ENCODE measurements at places on chromosomes 5 and 9.

- no peak for DNase-seq
Measured at GRCh38 chr5:7094626-7095025, 301.3 kb upstream of the ADCY2 start.

DNA sequence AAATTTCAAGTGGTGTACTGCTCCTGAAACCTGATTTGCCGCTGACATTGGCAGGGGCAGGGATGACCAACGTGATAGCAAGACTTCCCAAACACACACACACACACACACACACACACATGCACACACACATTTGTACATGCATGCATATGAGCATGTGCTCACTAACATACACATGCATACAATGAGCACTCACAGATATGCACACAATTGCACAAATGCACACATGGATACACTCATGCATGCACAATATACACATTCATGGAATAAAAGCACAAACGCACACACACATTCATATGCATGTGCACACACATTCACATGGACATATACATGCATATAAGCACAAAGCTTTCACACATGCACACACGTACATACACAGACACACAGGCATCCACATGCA lies 181.2 kb upstream of the ZNF618 start:
- no peak for DNase-seq

- no peak for DNase-seq
Measured at GRCh38 chr9:12221470-12221869, 471.7 kb upstream of the TYRP1 start.

- DNase-seq = no peak
Measured at GRCh38 chr9:6782345-6782744, 24.6 kb downstream of the KDM4C start.

DNA sequence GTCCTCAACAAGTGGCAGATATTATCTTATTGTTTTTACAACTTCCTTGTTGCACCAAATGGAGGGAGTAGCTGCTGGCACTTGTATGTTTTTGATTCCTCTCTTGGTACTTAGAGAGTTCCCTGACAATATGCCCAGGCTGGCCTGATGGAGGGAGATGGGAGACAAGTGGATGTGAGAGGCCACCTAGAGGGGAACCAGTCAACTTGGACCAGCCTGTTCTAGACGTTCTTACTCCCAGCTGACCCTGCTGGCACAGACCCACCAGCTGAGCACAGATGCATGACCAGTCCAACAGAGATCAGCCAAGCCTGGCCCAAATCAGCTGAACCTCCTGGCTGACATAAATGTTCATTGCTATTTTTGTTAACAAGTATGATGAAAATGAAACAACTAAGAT lies 60.9 kb upstream of the GDNF start:
- no peak for DNase-seq

DNA sequence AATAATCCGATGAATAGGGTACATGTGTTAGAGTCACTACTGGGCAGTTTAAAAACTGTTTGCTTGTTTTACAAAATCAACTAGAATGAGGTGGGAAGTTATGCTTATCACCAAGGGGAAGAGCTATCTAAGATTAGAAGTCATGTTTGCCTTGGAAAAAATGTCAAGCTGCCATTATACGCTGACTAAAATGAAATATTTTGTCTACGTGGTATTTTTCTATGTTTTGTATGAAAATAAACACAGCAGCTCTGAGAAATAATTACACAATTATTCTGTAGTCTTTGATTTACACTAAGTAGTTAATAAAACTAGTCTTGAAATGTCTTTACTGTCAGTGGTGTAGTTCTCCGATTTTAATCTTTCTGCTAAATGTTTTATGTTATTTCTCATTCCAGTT lies 241.9 kb upstream of the TARS1 start:
- DNase-seq = no peak

DNA sequence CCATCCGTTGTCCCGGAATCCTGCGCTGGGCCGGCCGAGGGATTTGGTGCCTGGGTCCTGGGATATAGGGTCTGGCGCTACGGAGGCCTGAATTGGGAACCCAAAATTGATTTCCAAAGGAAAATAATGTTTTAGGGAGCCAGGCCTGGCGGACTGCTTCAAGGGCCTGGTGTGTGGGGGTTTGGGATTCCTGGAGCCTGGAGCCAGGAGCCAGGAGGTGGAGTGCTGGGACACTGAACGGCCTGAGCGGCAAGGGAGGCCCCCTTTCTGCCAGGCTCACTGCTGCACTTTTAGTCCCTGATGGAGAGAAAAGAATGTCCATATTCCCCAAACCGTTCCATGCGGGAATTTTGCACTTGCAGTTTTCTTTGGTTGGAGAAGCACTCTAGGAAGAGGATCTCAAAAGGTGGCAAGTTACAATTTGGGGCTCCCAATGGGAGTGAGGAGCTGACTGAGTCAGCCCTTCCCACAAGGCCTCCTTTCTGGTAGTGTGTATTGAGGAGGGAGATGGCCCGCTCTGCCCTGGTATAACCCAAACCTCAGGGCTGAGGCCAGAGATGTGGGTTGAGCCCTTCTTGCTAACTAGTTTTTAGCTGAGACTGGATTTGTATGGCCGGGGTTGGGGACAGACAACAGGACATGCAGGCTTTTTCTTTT lies 2.2 kb downstream of the LMX1B start:
- peak; percentile 6 for DNase-seq

DNA sequence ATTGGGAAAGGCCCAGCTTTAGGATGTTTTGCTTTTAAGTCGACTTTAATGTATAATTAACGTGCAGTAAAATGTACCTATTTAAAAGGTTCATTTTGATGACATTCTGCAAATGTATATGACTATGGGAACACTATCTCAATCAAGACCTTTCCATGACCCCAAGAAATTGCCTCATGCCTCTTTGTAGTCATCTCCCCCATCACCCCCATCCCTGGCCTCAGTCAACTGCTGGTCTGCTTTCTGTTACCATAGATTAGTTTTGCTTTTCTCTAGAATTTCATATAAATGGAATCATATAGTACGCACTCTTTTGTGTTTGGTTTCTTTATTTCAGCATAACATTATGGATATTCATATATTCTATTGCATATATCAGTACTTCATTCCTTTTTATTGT lies 80.7 kb upstream of the C9orf72 start:
- no peak for DNase-seq

GRCh38 chr5:171573451-171574225 lies 154.2 kb downstream of the FGF18 start:
- DNase-seq = no peak

DNA sequence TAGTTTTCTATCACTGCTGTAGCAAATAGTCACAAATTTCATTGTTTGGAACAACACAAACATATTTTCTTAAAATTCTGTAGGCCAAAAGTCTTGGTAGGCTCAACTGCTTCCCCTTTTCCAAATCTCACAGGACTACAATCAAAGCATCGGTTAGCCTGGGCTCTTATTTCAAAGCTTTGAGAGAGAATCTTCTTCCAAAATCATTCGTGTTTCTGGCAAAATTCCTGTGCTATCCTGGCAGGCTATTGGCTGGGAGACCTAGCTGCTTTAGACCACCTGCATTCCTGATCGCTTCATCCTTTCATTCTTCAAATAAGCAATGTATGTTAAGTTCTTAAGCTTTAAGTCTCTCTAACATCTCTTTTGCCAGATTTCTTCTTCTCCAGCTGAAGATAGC lies 629.8 kb upstream of the CDH18 start:
- no peak for DNase-seq

GRCh38 chr5:821504-821903 lies 29.3 kb downstream of the ZDHHC11 start:
- no peak for DNase-seq

GRCh38 chr5:11650936-11651335 lies 253.3 kb downstream of the CTNND2 start:
- DNase-seq = no peak

DNA sequence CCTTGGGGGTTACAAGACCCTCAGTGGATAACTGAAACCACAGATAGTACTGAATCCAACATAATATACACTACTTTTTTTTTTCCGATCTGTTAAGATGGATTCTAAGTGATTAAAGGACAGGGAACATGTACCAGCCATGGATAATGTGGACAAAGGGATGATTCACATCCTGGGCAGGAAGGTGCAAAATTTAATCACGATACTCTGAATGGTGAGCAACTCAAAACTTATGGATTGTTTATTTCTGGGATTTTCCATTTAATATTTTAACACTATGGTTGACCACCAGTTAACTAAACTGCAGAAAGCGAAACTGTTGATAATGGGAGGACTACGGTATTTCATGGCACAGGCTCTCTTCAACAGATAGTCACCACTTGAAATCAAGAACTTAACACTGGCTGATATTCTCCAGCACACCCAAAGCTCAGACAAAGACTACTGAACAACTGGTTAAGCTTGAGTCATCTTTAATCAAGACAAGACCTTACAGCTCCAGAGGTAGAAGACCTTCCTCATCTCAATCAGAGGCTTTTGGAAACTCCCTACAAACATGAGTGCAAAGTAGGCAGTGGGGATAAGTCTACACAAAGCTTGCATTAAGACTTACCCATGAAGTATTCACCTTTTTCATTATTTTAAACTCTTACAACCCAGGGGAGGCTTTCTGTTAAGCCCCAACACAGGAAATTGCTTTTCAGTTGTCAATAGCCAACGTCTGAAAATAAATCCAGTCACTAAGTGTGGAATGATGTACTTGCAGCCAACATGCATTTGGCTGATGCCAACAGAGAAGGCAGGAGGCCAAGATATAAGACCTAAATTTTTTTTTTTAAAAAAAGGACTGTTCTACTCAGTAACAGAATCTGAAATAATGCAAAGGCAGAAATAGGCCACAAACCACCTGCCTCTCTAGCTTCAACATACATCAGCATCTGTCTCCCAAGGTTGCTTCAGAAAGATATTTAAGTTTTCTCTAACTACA lies 78.7 kb downstream of the ELAVL2 start:
- no peak for DNase-seq

- DNase-seq = no peak
Measured at GRCh38 chr9:12817702-12818101, 42.9 kb downstream of the LURAP1L start.

DNA sequence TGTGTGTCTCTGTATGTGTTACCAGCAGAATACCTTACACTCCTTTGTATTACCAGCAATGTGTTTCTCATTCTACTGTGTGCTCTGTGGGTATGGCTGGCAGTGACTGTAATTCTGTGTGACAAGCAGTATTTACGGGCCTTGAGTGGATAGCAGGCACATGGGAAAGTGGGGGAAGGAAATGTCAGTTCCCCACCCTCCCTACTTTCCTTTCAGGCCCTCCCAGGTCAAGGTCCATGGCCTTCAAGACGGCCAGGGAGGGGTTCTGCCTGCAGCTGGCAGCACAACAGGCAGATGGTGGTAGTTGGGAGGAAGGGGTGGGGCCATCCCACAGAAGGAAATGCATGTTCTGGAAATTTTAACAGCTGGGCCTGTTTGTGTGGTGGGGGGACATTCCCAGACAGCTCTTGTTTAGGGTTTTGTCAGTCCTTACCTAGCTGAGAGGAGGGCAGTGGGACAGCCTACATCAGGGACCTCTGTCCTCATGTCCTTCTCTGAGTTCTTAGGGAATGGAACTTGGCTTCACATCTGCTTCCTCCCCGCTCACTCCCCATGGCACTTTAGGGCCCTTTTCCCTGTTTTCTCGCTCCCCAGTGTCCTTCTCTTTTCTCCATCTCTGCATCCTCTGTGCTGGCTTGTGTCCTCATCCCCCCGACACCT lies 14.6 kb upstream of the TNIP1 start:
- DNase-seq = no peak

GRCh38 chr9:94948567-94949235 lies 222.2 kb downstream of the AOPEP start:
- DNase-seq = no peak

DNA sequence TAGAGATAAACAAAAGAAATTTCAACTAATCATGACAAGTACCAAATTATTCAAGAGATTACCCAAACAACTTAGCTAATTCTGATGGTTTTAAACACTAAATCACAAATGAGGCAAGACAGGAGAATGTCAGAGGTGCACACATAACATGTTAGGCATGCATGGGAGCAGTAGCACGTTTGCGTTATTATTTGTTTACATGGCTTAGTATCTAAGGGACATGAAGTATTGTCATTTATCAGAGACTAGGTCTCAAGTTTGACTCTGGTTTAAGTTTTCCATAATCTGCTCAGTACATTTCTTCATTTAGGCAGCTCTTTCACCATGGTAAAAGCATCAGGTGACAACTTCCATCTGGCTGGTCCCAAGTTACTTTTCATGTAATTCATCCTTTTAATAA lies 244.1 kb upstream of the TNC start:
- DNase-seq = no peak

- DNase-seq = no peak
Measured at GRCh38 chr5:39968381-39968780, 543.6 kb upstream of the DAB2 start.

DNA sequence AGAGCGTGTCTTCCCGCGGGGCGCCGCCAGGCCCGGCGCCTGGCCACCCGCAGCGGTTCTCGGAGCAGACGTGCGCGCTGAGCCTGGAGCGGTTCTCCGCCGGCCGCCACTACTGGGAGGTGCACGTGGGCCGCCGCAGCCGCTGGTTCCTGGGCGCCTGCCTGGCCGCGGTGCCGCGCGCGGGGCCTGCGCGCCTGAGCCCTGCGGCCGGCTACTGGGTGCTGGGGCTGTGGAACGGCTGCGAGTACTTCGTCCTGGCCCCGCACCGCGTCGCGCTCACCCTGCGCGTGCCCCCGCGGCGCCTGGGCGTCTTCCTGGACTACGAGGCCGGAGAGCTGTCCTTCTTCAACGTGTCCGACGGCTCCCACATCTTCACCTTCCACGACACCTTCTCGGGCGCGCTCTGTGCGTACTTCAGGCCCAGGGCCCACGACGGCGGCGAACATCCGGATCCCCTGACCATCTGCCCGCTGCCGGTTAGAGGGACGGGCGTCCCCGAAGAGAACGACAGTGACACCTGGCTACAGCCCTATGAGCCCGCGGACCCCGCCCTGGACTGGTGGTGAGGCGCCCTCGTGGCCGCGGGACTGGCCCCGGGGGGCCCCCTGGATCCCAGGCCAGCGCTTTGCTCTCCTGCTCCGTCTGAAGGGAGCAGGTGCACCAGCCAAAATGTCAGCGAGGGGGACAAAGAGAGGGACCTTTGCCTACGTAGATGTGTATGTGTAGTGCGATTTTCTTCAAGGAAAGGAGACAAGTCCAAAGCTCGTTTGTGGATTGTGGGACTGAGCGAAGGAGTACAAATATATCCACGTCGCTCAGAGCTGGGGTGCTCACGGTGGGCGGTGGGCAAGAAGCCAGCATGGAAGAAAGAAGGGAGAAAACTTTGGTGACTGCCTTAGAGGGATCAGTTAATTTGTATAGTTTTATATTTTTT lies 19.5 kb downstream of the BTNL9 start:
- no peak for DNase-seq

DNA sequence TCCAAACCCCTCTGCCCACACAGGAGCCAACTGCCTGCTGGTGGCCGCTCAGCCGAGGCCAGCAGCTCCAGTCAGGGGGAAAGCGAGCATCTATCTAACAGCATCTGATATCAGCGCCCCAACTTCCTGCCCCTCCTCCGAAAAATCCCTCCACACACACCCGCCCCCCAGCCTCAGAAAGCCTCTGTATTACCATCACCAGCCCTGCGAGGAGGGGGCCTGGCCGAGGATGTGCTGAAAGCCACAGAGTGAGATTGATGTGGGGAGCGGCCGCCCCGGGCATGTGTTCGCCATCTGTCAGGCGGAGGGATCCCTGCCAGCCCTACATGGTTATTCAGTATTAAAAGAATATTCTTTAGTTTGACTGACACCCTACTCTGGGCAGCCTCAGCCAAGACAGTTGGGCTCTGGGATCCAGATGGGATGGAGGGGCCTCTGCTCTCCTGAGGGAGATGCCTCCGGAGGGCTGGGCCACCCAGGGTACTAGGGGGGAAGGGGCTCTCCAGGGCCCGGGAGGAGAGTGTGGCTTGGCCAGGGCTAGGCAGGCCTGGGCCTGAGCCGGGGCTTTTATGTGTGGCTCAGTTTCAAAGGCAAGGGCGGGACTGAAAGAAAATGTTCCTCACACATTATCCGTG lies 98.0 kb downstream of the HSD17B3 start:
- no peak for DNase-seq

Data from GM12892 (cell line).